Stimulated activated CD8-positive, alpha-beta memory T cell treated with anti-CD3 and anti-CD28 coated beads, Interleukin-12 subunit alpha, Interleukin-12 subunit beta, amount 100 ng/mL, for 1 hour (primary cell): ENCODE measurements at places on chromosomes 7 and 10.

- no peak for DNase-seq
Measured at GRCh38 chr7:108079648-108080591, 50.2 kb downstream of the LAMB4 start.

DNA sequence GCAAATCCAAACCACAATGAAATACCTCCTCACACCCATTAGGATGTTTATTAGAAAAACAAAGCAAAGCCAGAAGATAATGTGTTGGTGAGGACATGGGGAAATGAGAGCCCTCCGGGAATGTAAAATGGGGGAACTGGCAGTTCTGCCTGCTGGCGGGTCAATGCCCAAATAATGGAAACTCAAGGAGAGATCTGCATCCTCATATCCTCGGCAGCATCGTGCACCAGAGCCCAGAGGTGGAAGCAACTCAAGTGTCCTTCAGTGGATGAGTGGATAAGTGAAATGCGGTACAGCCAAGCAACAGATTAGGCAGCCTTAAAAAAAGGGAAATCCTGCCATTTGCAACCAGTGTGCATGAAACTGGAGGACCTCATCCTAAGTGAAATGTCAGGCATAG lies 325.2 kb downstream of the WDR37 start:
- no peak for DNase-seq

GRCh38 chr10:86253091-86254072 lies 113.2 kb downstream of the GRID1 start:
- no peak for DNase-seq

GRCh38 chr7:139648941-139649425 lies 125.5 kb downstream of the CLEC2L start:
- no peak for DNase-seq

DNA sequence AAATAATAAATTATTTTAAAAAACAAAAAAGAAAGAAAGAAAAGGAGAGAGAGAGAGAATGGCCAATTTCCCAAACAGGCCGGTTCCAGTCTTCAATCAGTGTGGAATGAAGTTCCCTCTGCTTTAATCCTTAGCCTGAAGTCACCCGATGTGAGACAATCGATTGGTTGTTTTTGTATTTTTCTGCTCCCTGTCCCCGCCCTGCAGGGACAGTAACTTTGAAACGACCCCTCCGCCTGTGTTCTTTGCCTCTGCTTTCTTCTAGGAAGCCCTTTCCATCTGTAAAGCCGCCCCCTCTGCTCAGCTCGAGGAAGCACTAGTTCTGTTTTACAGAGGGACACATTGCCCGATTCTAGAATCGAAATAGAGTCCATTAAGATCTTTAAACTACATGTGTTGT lies 33.4 kb downstream of the FOXL3 start:
- no peak for DNase-seq

GRCh38 chr10:77308084-77308732 lies 329.4 kb downstream of the KCNMA1 start:
- no peak for DNase-seq

GRCh38 chr10:54666192-54666591 lies 134.8 kb downstream of the PCDH15 start:
- no peak for DNase-seq

GRCh38 chr7:13981070-13981469 lies 8.4 kb downstream of the ETV1 start:
- DNase-seq = no peak

GRCh38 chr10:33661580-33662336 lies 327.3 kb upstream of the NRP1 start:
- no peak for DNase-seq

GRCh38 chr7:786472-787255 lies 45.6 kb upstream of the SUN1 start:
- DNase-seq = peak; percentile 62

DNA sequence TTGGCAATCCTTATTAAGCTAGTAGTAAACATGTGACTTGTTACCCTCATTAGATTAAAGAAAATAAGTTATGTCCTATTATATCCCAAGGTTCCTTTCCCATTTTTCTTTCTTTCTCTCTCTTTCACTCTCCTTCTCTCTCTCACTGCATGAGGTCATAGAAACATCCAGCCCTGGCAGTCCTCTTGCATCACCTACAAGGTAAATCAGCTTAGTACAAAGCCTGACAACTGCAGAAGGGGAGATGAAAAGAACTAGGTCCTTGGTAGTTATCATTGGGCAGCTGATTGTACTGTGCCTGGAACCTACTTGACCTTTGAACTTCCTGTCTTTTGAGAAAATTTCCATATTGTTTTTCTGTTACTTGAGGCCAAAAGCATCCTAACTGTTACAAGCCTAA lies 307.9 kb upstream of the SP8 start:
- DNase-seq = no peak
